ENCODE measurements at places on chromosomes 6 and 20.

- no peak for DNase-seq
Observed at GRCh38 chr6:132789396-132789776, 9.1 kb downstream of the SLC18B1 start.

DNA sequence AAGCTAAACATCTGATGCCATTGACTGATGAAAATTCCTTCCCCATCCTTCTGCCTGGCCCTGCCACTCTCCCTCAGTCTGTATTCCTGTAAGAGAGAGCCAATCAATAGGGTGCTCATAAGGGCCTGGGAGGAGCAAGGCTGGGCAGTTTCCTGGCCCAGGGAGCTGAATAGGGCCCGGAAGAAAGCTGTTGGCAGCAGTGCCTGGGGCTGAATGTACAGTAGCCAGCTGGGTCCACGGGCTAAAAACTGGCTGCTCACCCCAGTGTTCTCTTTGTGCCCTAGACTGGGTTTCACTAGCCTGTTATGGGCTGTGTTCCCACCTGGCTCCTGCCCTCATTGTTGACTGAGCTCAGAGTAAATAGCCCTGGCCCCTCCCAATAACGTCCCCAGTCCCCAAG, 1.7 kb upstream of the WFDC2 start:
- DNase-seq: no peak

- no peak for DNase-seq
Observed at GRCh38 chr20:9926476-9926875, 87.6 kb upstream of the PAK5 start.

GRCh38 chr6:118551063-118552053, 3.3 kb downstream of the PLN start:
- DNase-seq: no peak

- no peak for DNase-seq
Observed at GRCh38 chr6:43005844-43006243, 7.9 kb downstream of the MEA1 start.

DNA sequence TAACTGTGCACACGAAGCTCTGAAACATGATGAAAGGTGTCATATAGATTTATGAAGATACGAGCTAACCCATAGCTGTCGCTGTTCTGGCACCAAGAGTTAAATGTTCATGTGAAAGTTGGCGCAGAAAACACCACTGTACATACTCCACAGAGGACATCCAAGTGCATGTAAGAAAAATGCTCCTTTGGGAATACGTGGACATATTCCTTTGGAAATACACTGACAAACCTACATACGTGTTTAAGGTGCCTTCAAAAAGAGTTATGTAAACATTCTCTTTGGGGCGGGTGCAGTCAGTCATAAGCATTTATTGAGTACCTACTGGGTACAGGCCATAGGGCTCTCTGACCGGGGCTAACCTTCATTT, 723 bp upstream of the ARID1B start:
- no peak for DNase-seq

- no peak for DNase-seq
Observed at GRCh38 chr6:29685718-29686326, 4.9 kb upstream of the ZFP57 start.

- no peak for DNase-seq
Observed at GRCh38 chr6:28900577-28901256, 23.1 kb downstream of the TRIM27 start.

GRCh38 chr6:9126878-9127560, 691.7 kb upstream of the SLC35B3 start:
- no peak for DNase-seq

- no peak for DNase-seq
Observed at GRCh38 chr6:168343239-168344150, 23.9 kb upstream of the DACT2 start.

GRCh38 chr6:159977255-159977903, 8.5 kb downstream of the IGF2R start:
- no peak for DNase-seq

DNA sequence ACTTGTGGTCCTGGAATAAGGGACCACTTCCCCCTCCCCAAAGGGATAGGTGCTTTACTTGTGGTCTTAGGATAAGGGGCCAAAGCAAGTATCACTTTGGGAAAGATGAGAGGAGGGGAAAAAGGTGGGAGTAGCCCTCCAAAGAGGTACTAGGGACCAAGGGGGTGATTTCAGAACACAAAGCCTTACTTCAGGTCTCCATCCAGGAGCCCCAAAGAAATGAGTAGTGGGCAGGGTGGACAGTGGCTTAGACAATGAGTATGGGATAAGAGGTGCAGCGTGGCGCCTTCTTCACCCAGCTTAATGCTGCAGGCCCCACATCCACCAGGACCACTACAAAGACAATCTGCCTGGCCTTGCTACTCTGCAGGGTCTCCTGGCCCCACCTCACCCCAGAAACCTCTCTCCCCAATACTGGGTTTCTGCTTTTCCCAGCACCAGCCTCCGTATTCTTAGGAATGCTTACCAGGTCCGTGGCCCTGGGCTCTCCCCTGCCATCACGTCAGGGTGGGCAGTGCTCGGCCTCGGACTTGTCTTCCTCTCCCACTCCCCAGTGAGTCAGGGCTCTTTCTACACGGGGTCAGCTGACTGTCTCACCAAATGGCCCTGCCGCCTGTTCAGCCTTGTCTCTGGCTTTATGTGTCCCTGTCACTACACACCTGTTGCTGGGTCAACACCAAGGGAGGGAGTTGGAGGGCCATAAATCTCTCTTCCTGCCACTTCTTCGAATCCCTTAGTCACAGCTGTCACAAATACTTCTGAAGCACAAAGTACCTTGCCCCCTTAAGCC, 3.1 kb downstream of the NNAT start:
- DNase-seq: no peak

GRCh38 chr20:35719717-35720116, 20.5 kb downstream of the ROMO1 start:
- DNase-seq: no peak

DNA sequence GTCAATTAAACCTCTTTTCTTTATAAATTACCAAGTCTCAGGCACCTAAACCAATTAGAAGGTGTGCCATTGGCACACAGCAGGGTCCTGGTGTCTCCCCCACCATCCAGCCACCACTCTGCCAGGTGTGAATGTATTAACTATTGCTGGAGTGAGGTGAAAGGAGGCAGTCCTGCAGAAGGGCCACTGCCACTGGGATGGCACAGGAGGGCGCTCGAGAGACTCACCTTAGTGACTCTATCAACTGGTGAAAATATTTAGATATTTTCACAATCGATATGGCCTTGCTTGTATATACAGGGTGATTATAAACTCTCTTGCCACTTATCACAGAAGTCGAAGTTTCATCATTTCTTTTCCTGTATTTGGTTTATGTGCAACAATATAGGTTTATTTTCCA, 145.6 kb upstream of the ESR1 start:
- no peak for DNase-seq

DNA sequence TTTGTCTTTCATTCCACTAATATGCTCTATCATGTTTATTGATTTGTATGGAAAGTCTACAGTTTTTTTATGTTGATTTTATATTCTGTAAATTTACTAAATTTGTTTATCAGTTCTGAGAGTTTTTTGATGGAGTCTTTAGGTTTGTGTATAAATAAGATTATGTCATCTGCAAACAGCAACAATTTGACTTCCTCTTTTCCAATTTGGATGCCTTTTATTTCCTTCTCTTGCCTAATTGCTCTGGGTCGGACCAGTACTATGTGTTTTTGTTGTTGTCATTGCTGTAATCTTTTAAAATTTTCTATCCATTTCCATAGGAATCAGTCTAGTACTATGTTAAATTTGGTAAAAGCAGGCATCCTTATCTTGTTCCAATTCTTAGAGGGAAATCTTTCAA, 31.5 kb upstream of the POLR1H start:
- DNase-seq: no peak

- no peak for DNase-seq
Observed at GRCh38 chr6:111565326-111566221, 40.1 kb downstream of the TRAF3IP2 start.

DNA sequence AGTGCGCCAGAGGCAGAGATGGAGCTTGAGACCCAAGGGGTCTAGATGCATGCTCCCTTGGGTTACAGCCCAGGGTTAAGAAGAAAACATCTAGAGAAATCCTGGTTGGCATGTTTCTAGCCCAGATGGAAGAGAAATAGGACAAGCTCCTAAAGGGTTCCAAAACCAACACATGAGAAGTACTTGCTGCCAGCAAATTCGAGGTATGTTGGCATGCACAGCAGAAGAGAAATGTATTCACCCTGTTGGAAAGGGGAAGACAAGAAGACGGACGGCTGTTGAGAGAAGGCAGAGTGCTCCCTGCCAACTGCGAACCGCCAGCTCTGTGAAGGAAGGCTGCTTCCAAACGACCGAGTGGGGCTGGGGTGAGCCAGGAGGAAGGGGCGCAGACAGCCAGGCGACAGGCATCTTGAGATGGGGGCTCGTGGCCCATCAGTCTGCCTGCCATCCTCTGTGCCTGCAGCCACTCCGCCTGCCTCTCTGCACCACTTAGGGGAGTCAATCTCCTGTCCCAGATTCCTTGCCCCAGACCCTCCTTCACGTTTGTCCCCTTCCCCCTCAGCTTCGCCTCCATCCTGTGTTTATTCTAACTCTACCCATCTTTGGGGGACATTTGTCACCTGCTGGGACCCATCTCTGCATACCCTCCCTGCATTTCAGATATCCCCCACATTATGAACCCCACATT, 249.2 kb downstream of the CDC5L start:
- no peak for DNase-seq

GRCh38 chr6:144395014-144395413, 109.9 kb downstream of the UTRN start:
- no peak for DNase-seq

DNA sequence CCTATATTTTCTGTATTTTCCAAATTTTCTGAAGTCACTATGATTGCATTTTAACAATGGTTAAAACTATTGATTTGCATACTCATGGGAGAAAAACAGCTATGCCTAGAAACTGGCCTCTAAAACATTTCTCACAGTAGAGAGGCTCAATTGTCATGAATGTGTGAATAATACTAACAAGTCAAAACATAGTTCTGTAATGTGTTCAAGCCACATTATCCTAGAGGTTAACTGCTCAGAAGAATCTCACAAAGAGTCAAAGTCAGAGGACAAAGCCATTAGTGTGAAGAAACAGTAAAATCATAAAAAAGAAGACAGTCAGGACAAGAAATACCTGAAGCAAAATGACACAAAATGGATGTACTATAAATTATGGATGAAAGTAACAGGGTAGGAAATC, 12.5 kb upstream of the ALDH8A1 start:
- DNase-seq: no peak
